IPS-NIHi11 (cell line): ENCODE measurements at places on chromosomes 6 and 20.

DNA sequence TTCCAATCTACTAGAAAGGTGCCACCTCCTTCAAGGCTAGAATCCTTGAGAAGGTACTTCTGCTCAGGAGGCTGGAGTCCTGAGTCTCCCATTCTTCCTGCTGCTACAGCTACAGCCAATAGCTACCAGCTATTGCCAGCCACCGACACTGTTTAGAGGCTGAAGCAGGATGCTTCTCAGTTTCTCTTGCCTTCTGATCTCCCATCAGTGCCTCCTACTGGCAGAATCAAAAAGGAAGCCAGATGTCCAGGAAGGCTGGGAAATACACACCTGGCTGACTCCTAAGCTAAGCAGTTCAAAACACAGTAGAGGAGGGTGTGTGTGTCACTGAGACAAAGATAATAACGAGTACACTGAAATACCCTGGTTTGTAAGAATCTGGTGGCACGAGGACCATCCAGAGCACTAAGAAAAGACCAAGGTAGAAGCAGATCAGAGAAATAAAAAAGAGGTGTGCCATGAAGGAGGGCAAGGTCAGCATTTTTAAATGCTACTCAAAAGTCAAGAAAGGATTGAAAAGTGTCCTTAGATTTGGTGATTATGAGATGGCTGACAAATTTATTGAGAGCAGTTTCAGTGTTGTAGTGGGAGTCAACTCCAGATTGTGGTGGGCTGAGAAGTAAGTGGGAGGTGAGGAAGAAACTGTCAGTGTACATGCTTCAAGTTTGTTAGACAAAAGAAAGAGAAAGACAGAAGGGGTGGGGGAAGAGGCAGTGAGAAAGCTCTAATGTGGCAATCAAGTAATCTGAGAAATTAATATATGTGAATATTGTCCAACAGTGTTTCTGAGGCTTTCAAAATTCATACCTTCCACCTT, 2.3 kb upstream of the HLA-DMA start:
- peak; percentile 60 for DNase-seq

DNA sequence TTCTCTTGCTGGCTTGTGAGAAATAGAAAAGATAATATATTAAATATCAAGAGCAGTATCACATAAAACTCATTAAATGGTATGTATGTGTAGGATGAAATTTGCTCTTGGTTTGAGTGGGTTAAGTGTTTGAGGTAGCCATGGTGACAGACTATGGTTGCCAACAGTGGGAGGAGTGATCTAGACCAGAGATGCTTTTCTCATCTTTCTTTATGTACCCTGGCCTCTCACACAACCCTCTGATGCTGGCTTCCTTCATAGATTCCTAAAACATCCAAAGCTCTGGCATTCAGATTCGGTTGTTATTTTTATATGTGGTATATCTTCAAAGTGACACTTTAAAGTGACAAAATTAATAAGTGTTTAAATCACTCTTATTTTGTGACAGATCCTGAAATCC, 9.0 kb upstream of the MLIP start:
- DNase-seq, result no peak

DNA sequence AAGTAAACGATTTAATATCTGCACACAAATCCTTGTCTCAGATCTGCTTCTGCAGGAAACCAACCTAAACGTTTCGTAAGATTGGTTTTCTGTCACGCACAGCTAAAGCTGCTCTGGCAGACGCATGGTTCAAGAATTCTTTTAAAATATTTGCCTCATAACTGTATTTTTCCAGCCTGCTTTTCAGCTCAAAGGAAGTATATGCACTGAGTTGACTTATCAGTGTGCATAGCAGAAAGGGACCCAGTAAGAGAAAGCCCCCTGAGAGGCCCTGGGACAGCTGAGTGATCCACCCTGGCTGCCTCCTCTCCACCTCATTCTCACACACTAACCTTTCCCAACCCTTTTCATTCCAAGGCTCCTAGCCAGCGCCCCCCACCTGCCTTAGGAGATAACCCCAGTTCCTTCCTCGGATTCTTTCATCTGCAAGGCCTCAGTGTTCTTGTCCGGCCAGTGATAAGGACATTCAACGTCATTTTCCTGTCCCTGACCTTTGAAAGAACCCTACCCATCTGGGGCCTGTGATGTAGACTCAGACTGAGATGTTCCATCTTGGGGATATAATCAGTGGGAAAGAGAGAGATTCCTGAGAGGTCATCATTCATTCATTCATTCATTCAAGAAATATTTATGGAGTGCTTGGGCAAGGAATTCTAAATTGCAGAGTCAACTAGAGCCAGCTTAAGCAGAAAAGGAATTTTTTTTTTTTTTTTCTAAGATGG, 22.4 kb upstream of the SLC9A8 start:
- DNase-seq, result no peak

- DNase-seq, result no peak
Measured at GRCh38 chr6:24648276-24648675, 2.3 kb upstream of the KIAA0319 start.

- DNase-seq, result no peak
Measured at GRCh38 chr6:25487012-25487411, 165.0 kb upstream of the SCGN start.

GRCh38 chr6:84466511-84466910, 239.1 kb upstream of the CEP162 start:
- DNase-seq, result no peak

DNA sequence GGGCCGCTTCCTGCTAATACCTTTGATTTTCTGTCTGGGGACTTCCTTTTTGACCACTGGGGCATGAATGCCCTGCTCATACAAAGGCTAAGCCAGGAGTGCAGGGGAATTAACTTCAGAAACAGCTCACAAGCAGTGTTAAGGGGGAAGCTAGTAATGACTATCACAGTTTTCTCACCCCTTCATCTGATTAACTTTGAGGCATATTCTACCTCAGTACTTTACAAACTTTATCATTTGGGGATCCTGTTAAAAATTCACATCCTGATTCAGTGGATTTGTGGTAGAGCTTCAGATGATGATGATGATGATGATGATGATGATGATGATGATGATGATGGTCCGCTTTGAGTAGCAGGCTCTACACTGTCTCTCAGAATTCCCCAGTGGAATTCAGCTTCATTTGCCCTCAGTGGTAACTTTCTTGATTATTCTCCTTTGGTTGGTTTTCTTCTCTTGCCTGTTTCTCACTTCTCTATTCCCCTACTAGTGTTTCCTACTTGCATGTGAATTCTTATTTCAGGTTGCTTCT, 78.4 kb upstream of the TMEM170B start:
- no peak for DNase-seq

DNA sequence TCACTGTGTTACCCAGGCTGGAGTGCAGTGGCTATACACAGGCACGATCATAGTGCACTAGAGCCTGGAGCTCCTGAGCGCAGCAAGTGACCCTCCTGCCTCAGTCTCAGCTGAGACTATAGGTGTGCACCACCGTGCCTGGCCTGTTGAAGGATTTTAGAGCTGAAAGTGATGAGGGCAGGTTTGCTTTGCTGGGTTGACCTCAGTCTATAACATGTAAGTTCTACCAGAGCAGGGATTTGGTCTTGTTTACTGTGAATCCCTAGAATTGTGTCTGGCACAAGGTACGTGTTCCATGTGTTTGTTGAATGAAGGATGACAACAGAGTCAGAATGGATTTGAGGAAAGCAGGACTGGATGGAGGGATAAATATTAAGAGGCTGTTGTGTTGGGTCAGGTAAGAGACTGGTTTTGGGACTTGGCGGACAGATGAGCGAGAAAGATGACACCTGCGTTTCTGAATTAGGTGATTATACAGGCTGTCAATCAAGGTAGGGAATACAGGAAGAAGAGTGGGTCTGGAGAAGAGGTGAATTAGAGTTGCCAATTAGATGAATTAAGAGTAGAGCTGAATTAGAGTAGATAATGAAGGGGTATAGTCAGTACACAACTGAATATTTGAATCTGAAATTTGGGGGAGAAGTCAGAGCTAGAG, 6.5 kb downstream of the ASXL1 start:
- DNase-seq, result no peak

- DNase-seq, result no peak
Measured at GRCh38 chr6:150940941-150941340, 75.4 kb downstream of the MTHFD1L start.

DNA sequence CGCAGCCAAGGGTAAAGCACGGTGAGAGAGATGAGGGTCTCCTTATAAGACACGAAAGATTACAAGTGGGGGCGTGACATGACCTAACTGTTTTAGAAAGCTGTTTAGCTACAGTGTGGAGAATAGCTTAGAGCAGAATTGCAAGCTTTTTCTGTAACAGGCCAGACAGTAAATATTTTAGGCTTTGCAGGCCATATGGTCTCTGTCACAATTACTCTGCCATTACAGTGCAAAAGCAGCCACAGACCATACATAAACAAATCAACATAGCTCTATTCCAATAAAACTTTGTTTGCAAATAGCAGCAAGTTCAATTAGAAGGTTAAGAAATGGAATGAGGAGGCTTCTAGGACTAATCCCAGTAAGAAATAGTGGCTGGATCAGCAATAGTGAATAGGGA, 16.8 kb downstream of the PGM3 start:
- DNase-seq, result no peak

DNA sequence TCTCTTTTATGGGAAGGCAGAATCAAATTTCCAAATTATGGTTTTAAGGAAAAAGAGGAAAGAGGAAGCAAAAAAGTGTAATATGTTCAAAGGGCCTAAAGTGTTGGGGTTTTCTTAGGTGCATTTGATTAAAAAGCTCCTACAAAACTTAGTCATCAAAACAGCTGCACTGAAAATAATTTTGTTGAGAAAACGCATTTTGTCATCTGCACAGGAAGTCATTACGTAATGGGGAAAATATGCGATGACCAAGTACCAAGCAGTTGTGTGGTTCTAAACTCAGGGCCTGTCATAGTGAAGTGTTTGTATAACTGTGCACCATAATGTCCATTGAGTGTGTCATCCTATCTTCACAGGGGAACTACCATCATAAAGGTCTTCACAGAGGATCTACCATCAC, 15.6 kb downstream of the HAO1 start:
- no peak for DNase-seq

- no peak for DNase-seq
Measured at GRCh38 chr20:62993856-62994494, 12.8 kb downstream of the BHLHE23 start.

- DNase-seq, result no peak
Measured at GRCh38 chr20:57175397-57176010, 90.9 kb downstream of the BMP7 start.

DNA sequence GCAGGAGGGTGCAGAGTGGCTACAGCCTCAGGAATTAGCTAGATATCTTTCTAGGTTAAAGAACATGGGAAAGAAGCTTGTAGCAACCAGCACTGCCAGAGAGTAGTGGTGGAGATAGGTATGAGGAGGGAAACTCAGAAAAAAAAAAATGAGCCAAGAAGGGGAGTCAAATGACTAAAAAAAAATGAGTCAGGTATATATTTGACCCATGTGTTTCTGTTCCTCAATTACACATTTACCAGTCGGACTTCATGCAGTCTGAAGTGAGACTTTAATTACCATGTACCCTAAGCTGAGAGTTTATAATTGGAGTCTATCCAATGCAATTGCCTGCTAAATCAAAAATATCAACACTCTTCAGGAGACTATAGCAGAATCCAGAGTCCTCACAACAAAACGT, 964.6 kb downstream of the HACE1 start:
- no peak for DNase-seq

GRCh38 chr20:39829661-39830060, 859.4 kb downstream of the MAFB start:
- DNase-seq, result no peak

DNA sequence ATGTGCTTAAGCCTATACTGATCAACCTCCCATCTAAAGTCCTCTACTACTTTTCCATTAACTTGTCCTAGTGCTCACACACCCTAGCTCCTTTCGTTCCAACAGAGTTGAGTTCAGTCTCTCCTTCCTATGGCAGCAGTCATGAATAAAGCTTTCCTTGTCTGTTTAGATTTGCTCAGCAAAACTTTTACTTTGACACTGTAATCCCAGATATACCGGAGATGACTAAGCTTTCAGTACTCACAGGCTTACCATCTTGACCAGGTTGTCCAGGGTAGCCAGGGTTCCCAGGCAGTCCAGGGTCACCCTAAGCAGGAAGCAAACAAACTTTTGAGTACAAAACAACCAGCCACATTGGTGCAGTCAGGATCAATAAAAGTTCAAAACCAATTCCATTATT, 90.7 kb downstream of the COL21A1 start:
- no peak for DNase-seq

DNA sequence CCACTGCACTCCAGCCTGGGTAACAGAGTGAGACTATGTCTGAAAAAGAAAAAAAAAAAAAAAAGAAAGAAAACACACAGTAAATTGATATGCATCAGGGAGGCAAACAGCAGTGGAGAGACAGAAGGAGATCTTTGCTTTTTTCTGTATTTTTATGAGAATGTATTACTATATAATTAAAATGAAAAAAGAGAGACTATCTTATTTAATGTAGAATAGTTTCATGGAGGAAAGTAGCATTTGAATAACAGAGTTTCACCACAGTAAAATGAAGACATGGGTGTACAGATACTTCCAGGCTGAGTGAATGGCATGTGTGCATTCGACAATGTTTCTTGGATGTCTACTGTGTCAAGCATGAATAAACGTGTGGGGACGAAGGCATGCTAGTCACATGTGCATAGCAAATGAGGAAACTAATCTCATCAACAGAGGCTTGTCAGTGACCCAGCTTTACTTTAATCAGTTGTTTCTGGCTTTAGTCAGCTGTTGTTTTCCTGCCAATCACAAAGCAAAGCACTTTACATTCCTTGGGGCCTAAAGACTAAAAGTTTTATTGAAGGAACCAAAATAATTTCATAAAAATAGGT, 55.5 kb upstream of the ARMH2 start:
- no peak for DNase-seq

DNA sequence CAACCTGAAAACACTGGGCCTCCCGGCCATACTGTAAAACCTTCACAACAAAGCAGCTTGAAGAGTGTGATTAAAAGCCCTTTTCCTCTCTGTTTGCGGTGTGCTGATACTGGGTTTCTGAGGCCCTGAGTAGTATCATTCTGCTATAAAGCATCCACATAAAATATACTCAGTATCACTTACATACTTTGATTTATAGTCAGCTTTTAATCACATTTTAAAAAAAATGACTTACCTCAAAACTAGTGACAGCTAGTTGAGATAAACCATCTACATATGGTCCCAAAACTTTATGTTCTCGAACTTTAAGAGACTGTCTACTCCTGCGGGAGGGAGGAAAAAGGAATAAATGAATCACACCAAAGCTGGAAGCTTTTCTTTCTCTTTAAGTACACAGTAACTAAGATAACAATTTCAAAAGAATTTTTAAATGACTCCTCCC, 135.7 kb downstream of the KIF13A start:
- DNase-seq, result no peak

GRCh38 chr6:165686596-165687365, 23.7 kb upstream of the PDE10A start:
- no peak for DNase-seq

DNA sequence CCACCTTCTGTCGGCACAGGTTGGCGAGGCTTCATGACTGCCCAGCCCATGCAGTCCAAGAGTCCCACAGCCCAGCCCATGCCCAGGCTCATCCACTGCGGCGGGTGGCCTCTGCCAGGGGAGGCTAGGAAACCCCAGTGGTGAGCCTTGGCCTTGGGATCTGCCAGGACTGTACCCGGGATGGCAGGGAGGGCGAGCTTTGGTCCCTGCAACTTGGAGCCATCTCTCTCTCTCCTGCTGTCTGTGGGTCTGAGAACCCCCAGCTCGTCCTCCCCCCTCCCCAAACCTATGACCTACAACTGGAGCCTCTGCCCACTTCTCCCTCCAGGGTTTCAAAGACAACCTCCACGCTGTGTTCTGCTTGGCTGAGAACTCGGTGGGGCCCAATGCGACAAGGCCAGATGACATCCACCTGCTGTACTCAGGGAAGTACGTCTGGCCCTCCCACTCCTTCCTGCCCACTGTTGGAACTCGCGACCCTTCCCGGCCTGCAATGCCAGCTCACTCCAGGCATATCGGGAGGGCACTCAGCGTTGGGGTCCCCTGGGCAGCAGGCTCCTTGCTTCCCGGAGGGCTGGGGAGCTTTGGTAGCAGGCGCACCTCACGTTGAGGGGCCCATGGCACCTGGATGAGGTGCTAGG, 19.7 kb downstream of the NPEPL1 start:
- DNase-seq, result no peak
